ENCODE measurements at places on chromosomes 16 and 17. TPM values are rescaled to one million over a fixed set of nuclear protein-coding genes. Genes with fewer than 3 reads are reported as not detected.

- H3K27me3 ChIP-seq: no peaks in the 10 kb centered on the region
- H3K4me3 ChIP-seq: no peak overlapping the region
- no peak for DNase-seq
- no peaks in the 10 kb centered on the region for H3K4me1 ChIP-seq
Measured at GRCh38 chr16:9650284-9650683, 531.9 kb downstream of the GRIN2A start.

Gene C1QTNF8
- total RNA-seq: not detected

Gene MYH3
- total RNA-seq: 5.1 TPM

DNA sequence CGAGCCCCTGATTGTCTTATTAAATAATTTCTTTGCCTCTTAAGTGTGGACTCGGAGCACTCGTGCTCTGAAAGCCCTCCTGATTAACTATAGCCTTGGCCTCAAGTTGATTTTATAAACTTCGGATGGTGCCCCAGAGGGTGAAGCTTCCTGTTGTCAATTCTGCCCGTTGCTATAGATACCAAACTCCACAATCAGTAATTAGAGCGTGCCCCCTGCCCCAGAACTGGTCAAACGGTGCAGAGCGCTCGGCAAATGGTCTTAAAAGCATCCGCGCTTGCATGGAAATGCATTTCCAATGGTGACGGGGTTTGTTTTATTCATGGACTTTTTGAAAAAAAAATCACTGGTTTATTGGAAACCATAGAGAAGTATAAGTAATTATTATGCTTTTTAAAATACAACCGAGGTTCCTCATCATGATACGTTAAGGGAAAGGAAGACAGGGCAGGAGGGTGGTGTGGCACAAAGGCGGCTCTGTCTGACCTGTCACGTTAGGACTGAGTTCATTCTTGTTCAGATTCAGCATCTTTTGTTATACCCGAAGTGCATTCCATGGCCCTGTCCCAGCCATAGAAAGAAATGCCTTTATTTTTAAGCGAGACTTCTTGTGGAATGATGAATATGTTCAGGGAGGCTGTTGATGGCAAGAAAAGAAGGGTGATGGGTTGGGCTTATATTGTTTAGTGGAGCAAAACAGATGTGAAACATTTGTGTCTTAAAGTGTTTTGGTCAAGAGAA lies 476.4 kb downstream of the MAF start:
- no peak for DNase-seq
- no peaks in the 10 kb centered on the region for H3K36me3 ChIP-seq
- H3K27me3 ChIP-seq: no peaks in the 10 kb centered on the region
- H3K27ac ChIP-seq: no peak overlapping the region

Measured in gastrocnemius medialis (tissue), 4 donors.